ENCODE measurements at places on chromosomes 2 and 18.

- no peak for DNase-seq
Observed at GRCh38 chr2:222663479-222663878, 7.6 kb upstream of the FARSB start.

GRCh38 chr2:188798159-188798558 lies 176.0 kb upstream of the COL3A1 start:
- DNase-seq = no peak

DNA sequence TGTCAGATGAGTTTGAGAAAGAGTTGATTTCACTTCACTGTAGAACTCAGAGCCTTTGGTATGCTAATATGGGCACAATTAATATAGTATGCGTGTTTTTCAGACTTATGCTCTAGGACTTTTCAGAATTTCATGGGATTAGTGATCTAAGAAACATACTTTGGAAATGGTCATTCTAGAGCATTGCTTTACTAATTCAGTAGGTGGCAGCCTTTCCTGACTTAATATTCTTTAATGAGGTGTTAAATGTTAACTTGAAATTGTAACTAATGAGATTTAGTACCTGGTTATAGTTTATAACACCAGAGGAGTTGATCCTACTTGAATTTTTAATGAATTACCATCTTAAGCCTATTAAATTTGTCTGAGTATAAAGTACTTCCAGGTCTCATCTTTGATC lies 28.4 kb downstream of the ACTR2 start:
- DNase-seq = no peak

DNA sequence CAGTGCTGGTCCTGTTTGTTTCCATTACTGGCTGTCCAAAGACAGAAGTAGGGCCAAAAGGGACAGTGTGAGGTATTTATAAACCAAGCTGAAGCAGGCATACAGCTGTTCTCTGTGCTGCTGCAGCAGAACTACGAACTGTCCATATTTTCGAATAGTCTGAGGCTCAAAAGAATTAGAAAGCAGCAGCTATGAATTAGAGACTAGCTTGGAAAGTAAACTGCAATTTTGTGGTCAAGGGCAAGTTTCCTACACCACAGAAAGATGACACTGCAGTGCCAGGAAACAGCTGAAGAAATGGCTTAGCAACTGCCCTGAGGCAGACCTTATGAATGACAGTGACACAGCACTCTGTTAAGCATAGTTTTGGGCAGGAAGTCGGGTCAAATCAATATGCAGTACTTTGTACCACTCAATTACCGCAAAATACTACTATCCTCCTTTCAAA lies 125.3 kb downstream of the TMEM131 start:
- peak; percentile 91 for DNase-seq

DNA sequence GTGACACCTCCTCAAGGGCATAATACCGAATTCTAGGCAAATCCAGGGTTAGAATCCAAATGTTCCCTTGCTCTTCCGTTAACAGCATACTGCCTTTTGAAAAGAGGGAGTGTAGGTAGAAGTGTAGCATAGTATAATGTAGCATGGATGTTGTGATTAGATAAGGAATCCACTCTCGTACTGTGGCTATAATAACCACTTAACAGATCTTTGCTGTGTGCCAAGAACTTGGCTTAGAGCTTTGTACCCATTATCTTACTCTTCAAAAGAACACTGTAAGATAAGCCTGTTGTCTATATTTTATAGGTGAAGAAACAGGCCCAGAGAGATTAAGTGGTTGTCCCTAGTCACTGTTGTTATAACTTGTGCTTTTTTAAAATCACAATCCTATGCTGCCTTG lies 24.2 kb downstream of the WDR75 start:
- DNase-seq = no peak

Measured in astrocyte of the hippocampus (primary cell).